ENCODE measurements at places on chromosomes 4 and X.

DNA sequence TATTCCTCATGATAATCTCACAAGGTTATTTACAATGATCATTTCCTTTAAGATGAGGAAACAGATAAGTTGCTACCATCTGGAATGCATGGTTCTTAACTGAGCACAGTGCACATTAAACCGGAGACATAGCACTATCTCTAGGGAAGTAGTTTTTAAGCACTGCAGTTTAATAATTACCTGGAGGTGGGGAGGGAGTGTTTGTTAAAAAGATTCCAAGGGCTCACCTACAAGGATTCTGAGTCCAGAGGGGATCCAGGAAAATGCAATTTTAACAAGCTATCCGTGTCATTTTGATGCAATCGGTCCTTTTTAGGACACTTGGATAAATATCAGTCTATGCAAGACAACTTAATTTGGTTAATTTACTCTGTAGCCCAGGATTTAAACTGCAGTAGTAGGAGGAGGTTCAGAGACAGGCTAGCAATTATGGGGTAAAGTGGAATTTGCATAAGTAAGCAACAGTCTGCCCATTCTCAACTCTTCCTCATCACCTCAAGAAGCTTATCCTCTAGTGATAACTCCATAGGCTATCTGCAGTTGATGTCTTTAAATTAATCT lies 2.8 kb upstream of the PDLIM5 start:
- no peak for DNase-seq

GRCh38 chr4:165207016-165207430 lies 338 bp upstream of the KLHL2 start:
- DNase-seq, result no peak

DNA sequence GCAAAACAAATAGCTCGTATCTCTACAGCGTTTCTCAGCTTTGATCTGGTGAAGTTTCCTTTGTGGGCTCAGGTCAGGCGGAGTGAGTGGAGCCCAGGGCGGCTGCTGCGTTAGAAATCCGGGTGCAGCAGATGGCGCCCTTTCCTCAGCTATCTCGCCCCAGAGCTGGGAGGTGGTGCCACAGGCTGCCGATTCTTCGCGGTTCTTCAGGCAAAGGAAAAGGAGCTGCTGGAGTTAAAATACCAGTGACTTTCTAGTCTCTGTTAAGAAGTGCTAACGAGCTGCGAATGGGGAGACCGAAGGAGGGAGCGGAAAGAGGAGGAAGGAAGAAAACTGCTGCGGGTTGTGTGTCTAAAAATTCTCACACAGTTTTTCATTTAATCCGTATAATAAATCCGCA lies 114.6 kb downstream of the CPE start:
- DNase-seq, result no peak

- no peak for DNase-seq
These were observed 463.1 kb downstream of the PCDH7 start for GRCh38 chr4:31183256-31183655.

DNA sequence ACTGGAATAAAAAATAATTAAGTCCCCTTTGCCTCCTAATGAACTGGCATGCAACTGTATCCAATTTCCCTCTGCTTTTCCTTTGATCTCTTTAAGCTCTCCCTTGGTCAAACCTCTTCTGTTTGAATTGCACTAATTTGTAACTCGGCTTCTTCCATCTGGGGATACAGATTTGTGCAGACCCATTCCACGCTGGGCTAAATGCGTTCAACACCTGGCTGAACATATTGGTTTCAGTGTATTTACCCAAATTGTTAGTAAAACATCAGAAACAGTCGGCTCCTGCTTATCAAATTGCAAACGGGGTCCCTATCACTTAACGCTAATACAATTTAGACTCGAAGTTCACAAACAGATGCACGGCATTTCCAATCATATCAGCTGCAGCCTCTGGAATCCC lies 124.9 kb upstream of the TAPT1 start:
- no peak for DNase-seq

DNA sequence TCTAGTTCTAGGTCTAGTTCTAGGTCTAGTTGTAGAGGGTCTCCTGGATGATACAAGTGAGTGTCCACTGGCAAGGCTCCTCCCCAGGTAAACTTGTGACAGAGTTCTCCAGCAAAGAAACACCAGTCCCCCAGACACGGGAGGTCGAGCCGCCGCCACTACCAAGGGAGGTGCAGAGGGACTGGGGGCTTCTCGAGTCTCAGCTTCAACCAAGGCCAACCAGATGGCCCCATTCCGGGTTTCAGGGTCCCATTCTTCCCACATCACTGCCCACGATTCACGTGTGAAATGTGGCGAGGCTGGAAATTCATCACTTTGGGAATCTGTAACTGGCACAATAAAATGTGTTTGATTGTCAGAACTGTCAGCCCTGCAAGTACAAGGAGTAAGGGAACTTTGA lies 37.5 kb downstream of the TKTL1 start:
- no peak for DNase-seq

- DNase-seq, result no peak
These were observed 260.5 kb downstream of the SPATA18 start for GRCh38 chr4:52311464-52312125.

DNA sequence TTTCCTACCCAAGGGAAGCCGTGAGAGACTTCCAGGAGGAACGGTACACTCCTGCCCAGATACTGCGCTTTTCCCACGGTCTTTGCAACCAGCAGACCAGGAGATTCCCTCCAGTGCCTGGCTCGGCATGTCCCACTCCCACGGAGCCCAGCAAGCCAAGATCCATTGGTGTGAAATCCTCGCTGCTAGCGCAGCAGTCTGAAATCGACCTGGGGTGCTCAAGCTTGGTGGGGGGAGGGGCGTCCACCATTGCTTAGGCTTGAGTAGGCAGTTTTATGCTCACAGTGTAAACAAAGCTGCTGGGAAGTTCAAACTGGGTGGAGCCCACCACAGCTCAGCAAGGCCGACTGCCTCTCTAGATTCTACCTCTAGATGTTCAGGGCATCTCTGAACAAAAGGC lies 284.8 kb upstream of the FGF13 start:
- no peak for DNase-seq

GRCh38 chr4:67779631-67780030 lies 25.4 kb upstream of the GNRHR start:
- no peak for DNase-seq

GRCh38 chrX:11702965-11703631 lies 37.4 kb upstream of the ARHGAP6 start:
- no peak for DNase-seq

DNA sequence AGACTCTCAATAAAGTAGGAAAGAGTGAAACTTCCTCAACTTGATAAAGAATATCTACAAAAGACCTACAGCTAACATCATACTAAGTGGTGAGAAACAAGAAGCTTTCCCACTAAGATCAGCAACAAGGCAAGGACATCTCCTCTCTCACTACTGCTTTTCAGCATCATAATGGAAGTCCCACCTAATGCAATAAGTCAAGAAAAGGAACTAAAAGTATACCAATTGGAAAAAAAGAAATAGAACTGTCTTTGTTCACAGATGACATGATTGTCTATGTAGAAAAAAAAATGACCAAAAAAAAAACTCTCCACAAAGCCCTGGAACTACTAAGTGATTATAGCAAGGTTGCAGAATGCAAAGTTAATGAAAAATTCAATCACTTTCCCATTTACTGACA lies 25.1 kb upstream of the SH3RF1 start:
- no peak for DNase-seq

DNA sequence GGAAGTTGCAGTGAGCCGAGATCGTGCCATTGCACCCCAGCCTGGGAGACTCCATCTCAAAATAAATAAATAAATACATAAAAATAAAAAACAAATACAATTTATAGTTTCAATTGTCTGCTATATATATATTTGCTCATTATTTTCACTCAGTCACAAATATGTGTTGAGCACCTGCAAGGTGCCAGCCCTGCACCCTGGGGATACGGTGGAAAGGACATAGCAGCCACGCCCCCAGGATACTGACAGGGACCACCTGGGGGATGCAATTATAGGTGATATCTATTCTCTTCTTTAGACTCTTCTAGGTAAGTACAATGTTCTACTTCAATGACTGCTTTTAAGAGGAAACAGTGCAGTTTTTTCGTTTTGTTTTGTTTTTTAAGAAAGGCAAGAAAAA lies 85.0 kb downstream of the JAKMIP1 start:
- no peak for DNase-seq

Data from 8988T (cell line).